ENCODE measurements at places on chromosomes 5 and 9.

GRCh38 chr9:80836013-80836412, 853.3 kb downstream of the TLE1 start:
- no peak for DNase-seq

DNA sequence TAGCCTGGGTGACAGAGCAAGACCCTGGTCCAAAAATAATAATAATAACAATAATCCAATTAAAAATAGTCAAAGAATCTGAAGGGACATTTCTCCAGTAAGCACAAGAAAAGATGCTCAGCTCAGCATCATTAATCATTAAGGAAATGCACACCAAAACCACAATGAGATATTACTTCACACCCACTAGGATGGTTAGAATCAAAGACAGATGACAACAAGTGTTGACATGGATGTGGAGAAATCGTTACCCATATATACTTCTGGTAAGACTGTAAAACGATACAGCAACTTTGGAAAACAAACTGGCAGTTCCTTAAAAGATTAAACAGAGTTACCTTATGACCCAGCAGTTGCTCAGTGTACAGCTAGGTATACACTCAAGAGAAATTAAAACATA, 5.3 kb upstream of the FANCG start:
- peak; percentile 33 for DNase-seq

GRCh38 chr9:89814340-89815040, 209.7 kb downstream of the GADD45G start:
- DNase-seq: peak; percentile 11

- DNase-seq: peak; percentile 31
Observed at GRCh38 chr9:91991721-91992341, 41.8 kb upstream of the ROR2 start.

DNA sequence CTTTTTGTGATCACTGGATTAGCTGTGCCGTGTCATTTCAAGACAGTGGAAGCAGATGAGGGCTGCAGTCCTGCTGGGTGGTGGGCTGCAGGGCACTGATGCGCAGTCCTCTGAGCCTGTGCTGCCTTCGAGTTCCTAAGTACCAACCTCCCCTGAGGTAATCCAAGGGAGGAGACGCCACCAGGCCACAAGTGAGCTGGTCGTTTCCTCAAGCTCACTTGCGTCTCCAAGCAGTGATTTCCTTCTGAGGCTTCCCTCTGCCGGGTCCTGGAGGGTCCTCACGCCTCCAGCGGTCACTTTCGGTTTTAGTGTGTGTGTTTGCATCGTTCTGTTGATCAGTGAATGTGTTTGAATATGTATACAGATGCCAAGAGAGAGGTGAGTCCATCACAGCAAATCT, 115.7 kb downstream of the TRIO start:
- no peak for DNase-seq

GRCh38 chr5:102905056-102905455, 150.0 kb downstream of the PAM start:
- DNase-seq: no peak

GRCh38 chr9:135704483-135704882, 2.5 kb downstream of the KCNT1 start:
- no peak for DNase-seq

- no peak for DNase-seq
Observed at GRCh38 chr5:14225173-14225834, 82.2 kb downstream of the TRIO start.

GRCh38 chr9:126158588-126159429, 167.8 kb upstream of the MVB12B start:
- DNase-seq: no peak

DNA sequence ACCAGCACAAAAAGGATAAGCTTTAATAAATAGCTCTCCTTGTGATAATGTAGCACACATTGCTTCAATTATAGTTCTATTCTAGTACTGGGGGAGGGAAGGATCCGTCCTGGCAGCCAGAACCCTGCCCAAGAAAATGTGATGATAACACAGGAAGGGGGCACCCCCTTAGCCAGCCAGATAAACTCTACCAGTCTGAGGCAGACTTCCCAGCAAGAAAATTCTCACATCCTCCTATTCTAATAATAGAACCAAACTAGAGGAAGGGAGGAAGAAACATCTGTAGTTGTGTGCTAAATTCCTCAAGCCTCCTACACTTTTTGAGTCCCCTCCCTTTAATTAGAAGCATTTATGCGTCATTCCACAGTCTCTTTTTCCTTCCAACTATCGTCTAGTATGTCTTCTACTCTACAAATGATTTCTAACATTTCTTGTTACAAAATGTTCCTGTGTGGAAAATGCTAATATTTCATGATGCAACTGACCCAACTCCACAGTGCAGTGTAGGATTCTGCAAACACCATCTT, 261.0 kb downstream of the SEMA5A start:
- peak; percentile 83 for DNase-seq

- DNase-seq: no peak
Observed at GRCh38 chr5:102889033-102889432, 133.9 kb downstream of the PAM start.

DNA sequence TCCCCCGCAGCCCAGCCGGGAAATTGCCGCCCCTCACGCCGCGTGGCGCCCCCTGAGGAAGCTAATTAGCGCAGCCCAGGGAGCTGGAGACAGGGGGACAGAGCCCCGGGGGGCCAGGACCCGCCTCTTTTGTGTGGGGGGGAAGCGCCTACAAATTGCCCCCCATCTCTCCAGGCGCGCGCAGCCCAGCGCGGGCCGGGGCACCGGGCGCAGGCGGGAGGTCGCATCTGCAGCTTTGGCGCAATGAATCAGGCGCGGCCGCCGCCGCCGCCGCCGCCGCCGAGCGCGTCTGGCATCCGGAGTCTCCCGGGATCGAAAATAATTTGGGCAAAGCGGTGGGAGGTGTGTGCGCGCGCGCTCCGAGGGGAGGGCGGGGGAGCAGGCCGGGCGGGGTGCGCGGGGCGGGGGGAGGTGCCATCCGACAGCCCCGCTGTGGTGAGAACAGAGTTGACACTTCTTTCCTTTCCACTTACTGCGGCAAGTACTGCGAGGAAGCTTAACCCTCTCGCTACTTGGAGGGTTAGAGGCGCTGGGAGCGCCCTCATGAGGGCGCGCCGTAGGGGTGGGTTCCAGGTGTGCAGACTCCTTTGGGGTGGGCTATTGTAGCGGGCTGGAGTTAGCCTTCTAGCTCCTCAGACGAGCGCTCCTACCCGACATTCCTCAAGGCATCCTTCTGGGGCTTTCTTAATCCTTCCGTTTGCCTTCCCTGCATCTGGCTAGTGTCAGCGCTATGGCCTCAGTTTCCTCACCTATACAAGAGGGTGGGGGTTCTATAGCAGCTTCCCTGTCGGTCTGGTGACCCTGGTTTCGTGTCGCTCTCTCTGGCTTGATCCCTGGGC, 63.1 kb downstream of the CXXC5 start:
- DNase-seq: peak; percentile 15

GRCh38 chr5:14330729-14331385, 187.7 kb downstream of the TRIO start:
- DNase-seq: no peak

DNA sequence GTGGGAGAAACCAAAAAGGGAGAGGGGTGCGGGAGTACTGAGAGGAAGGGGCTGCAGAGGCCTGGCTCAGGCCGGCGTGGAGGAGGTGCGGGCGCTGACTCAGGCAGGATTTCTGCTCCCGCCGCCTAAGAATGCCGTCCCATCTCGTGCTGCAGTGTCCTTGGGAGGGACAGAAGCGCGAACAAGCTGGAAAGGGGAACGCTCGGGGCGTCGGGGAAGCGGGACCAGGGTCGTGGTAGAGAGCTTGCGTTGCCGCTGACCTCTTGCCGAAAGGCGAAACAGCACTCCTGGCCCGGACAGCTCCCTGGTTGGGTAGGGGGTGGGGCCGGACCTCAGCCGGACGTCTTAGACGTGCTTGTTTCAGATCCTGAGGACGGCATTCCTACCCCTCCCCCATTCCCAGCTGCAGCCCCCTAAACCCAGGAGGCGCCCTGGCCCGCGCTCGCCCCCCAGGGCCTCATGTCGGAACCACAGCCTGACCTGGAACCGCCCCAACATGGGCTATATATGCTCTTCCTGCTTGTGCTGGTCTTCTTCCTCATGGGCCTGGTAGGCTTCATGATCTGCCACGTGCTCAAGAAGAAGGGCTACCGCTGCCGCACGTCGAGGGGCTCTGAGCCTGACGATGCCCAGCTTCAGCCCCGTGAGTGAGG, 1.1 kb downstream of the RELL2 start:
- peak; percentile 41 for DNase-seq

- DNase-seq: no peak
Observed at GRCh38 chr5:80483636-80484232, 4.2 kb upstream of the FAM151B start.

GRCh38 chr9:37961351-37961750, 57.4 kb upstream of the SLC25A51 start:
- DNase-seq: no peak

GRCh38 chr5:147920420-147921030, 14.2 kb upstream of the C5orf46 start:
- no peak for DNase-seq

DNA sequence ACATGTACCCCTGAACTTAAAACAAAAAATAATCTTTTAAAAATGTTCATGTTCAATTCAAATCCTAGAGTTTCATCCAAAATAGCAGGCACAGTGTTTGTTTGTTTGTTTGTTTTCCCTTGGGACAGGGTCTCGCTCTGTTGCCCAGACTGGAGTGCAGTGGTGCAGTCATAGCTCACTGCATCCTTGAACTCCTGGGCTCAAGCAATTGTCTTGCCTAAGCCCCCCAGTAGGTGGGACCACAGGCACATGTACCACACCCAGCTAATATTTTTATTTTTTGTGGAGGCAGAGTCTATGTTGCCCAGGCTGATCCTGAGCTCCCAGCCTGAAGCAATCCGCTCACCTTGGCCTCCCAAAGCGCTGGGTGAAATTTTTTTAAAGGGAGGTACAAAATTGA, 5.0 kb upstream of the POLR1E start:
- DNase-seq: no peak

DNA sequence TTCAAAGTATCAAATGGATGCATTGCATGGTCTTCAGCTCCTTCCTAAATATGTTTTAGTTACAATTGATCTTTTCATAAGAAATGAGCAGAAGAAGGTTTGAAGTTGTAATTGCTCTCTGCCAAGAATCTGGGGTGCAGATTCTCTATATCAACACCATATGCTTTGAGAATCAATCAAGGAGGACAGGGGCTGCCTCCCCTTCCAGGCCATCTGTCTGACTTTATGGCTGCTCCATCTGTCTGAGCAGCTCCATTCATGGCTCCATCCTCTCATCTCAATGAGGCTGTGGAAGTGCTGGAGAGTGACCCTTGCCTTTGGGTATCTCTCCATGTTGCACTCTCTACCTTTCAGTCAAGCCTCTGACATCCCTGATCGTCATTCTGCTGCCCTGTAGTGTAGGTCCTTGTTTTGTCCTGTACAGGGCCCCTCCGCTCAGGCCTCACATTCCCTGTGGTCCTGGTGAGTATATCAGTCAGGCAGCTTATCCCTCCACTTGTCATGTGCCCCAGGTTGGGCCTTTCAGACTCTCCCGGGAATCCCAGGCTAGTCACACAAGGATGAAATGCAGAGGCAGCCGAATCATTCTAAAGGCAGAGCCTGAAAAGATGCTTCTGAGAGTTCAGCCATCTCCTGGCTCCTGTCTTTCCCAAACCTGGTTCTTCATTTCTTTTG, 14.0 kb upstream of the SV2C start:
- DNase-seq: no peak
